ENCODE measurements at places on chromosomes 1 and 21.

GRCh38 chr21:31604591-31605190 is 54.8 kb upstream of the SOD1 start:
- peak; percentile 68 for DNase-seq

GRCh38 chr21:44478124-44478800 is 23.0 kb downstream of the LRRC3 start:
- DNase-seq: no peak

GRCh38 chr1:14999441-14999840 is 154.1 kb upstream of the TMEM51 start:
- DNase-seq: no peak

GRCh38 chr1:33036051-33036525 is 595 bp downstream of the AK2 start:
- peak; percentile 42 for DNase-seq

DNA sequence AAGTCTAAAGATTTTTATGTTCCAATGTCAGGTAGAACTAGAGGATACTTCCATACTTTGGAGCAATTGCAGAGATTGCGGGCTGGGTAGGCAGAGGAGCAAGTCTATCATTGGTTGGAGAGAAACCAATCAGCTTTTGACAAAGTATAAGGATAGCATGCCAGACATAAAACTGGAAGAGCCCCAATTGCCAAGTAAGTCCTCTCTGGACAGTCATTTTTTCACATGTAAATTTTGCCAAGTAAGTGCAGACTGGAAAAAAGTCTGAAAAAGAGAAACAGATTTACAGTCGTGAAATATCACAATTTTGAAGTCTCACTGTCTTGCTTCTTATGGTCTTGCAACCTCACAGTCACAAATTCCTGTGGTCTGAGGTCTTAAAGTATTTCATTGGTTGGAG is 131.4 kb upstream of the C21orf91 start:
- DNase-seq: no peak

- no peak for DNase-seq
These were observed 593.1 kb downstream of the PTBP2 start for GRCh38 chr1:97314685-97315084.

DNA sequence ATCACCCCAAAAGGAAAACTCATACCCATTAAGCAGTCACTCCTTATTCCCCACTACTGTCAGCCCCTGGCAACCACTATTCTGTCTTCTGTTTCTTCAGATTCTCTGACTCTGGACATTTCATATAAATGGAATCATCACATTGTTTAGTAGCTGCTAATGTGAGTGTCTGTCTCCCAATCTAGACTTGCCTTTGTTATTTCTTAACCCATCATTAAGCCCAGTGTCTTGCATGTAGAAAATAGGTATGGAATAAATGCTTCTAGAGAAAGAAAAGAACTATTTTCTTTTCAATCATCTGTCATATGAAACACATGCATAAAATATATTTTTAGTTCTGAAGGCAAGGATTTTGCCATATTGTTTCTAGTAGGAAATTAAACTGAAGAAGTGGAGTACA is 610.0 kb downstream of the PLPP3 start:
- DNase-seq: no peak

- DNase-seq: no peak
These were observed 1.9 kb downstream of the SH3BGR start for GRCh38 chr21:39453571-39454179.

DNA sequence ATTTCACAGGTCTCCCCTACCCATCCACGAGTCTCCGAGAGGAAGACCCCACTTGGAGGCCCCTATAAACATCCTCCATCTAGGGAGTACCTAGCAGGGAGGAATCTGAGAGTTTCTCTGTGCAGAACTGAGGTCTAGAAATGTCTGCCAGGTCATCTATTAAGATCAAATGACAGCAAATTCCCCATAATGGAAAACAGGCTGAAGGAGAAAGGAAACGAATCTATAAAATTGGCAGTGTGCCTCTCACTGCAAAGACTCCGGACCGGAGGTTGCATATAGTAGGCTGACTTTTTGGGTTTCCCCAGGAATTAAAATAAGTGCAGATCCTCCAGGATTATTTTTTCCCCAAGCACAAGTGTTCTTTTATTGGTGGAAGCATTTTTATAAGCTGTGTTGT is 57.7 kb downstream of the NMNAT2 start:
- no peak for DNase-seq

Data from SW480 (cell line).